ENCODE measurements at places on chromosomes 3 and 15. TPM values are rescaled to one million over a fixed set of nuclear protein-coding genes. Genes with fewer than 3 reads are reported as not detected.

GRCh38 chr15:38789566-38789965 lies 225.0 kb upstream of the RASGRP1 start:
- H3K36me3 ChIP-seq, result no peaks in the 10 kb centered on the region
- no peak for DNase-seq
- no peaks in the 10 kb centered on the region for H3K27me3 ChIP-seq

GRCh38 chr3:186152361-186152798 lies 43.5 kb upstream of the ETV5 start:
- no peak overlapping the region for H3K27ac ChIP-seq
- H3K27me3 ChIP-seq, result peaks cover 16% of the 10 kb centered on the region
- DNase-seq, result no peak
- no peak overlapping the region for H3K4me3 ChIP-seq

DNA sequence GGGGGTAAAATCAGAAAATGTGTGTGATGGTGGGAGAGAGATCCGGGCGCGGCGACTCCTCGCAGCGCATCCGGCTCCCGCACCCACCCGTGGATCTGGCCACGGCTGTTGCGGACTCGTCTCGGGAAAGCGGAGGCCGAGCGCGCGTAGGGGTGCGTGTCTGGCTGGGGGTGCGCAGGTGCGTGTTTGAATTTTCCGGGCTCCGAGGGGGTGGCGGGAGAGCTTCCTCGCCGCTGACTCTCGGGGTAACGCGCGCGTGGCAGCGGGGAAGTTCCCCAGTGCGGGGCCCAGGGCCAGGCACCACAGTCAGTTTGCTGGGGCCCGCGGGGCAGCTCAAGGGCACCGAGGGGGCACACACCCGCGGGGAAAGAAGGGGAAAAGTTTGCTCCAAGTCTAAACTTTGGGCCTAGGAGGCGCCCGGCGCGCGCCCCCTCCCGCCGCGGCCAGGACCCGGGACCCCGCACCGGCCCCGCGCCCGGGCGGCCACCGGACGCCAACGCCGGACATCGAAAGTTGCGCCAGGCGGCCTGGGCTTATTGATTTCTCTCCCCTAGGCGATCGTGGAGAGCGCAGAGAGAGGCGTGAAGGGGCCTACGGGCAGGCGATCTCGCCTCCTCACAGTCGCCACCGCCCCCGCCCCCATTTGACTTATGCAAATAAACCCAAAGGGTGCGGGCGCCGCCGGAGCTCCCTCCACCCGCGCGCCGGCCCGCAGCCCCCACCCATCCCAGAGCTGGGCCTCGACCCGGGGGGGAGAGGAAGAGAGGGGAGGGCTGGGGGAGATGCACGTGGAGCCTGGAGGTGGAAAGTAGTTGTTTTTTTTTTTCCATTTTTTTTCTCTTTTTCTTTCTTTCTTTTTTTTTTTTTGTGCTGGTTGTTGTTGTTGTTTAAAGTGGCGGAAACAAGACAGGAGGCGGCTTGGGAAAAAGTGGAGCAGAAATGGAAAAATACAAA lies 639 bp downstream of the FOXP1 start:
- H3K27ac ChIP-seq, result peak overlapping the region; percentile 16
- no peaks in the 10 kb centered on the region for H3K27me3 ChIP-seq
- DNase-seq, result peak; percentile 77
- no peaks in the 10 kb centered on the region for H3K36me3 ChIP-seq
- peaks cover 25% of the 10 kb centered on the region for H3K4me1 ChIP-seq
- H3K4me3 ChIP-seq, result peak overlapping the region; percentile 81

DNA sequence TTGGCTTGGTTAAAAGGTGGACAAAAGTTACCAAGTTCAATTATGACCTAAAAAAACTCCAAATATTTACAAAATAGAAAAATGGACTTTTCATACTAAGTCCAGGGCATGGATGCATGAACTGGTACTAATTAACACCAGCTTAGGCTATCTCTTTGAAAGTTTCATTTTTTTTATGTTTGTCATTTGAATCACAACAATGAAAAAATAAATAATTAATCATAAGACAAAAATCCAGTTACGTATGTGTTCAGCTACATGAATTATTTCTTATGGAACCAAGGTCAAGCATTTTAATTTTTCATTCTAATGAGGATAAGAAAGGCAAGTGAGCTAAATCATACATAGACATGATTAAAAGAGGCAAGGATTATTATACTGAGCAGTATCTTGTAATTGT lies 23.7 kb upstream of the STRIT1 start:
- H3K27ac ChIP-seq, result no peak overlapping the region
- no peak for DNase-seq
- H3K27me3 ChIP-seq, result no peaks in the 10 kb centered on the region
- no peaks in the 10 kb centered on the region for H3K36me3 ChIP-seq
- H3K4me1 ChIP-seq, result no peaks in the 10 kb centered on the region

DNA sequence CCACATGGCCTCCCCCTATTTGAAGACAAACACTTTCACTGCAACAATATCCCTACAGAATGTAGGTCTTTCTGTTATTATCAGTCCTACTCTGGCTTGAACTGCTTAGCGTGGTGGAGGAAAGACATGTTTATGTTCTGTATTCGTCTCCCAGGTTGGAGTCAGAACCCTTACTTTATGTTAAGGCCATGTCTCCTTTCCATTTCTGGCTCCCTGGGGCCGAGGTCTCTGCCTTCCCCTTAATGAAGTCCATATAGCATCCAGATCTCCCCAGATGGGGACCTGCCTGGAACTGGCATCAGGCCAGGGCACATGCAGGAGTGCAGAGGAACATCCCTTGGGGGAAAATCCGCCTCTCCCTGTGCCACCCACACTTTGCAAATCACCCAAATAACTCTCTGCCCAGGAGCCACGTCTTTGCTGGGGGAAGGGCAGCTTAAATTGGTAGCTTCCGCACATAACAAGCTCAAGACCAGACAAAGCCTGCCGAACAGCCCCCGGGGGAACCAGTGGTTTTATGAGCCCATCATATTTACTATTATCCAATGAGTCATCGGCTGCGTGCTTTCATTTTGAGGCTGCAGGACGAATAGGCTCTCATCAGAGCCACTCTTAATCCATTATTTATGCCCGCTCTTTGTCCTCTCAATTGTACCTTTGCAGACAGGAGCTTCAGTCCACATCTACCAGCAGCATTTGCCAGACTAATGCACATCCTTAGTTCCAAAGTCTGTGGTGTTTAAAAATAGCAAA lies 237.0 kb downstream of the UACA start:
- no peak for DNase-seq
- no peak overlapping the region for H3K4me3 ChIP-seq
- H3K36me3 ChIP-seq, result no peaks in the 10 kb centered on the region
- no peak overlapping the region for H3K27ac ChIP-seq
- no peaks in the 10 kb centered on the region for H3K27me3 ChIP-seq

Gene SLC24A5
- total RNA-seq, result not detected

DNA sequence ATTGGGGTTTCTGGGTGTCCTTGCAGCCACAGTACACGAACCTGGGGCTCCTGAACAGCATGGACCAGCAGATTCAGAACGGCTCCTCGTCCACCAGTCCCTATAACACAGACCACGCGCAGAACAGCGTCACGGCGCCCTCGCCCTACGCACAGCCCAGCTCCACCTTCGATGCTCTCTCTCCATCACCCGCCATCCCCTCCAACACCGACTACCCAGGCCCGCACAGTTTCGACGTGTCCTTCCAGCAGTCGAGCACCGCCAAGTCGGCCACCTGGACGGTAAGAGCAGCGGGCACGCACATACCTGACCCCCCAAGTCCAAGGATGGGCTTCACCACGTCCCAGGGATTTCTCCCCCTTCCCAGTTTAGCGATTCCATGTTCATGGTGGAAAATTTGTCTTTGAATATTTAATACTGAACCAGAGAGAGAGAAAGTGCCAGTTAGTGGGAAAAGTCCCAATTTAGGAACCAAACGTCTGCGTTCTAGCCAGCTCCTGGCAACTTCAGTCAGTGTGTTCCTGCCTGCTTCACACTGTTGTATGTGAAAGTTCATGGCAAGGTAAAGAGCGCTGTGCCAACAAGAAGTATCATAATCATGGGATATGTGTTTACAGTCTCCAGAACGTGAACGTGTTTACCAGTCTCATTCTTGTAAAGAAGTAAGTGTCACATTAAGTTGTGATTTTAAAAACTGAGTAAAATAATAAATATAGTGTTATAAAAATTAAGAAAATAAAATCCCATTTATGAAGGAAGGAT lies 177.2 kb downstream of the TP63 start:
- no peaks in the 10 kb centered on the region for H3K4me1 ChIP-seq
- H3K27me3 ChIP-seq, result no peaks in the 10 kb centered on the region
- no peak for DNase-seq

GRCh38 chr15:90701048-90701447 lies 16.1 kb upstream of the BLM start:
- H3K27ac ChIP-seq, result no peak overlapping the region
- no peaks in the 10 kb centered on the region for H3K36me3 ChIP-seq
- H3K4me1 ChIP-seq, result peaks cover 2% of the 10 kb centered on the region
- H3K27me3 ChIP-seq, result no peaks in the 10 kb centered on the region
- H3K4me3 ChIP-seq, result no peak overlapping the region
- DNase-seq, result no peak

GRCh38 chr3:194381460-194381875 lies 11.9 kb upstream of the LRRC15 start:
- no peak overlapping the region for H3K4me3 ChIP-seq
- H3K36me3 ChIP-seq, result no peaks in the 10 kb centered on the region
- H3K27me3 ChIP-seq, result peaks cover 2% of the 10 kb centered on the region
- DNase-seq, result no peak
- H3K27ac ChIP-seq, result no peak overlapping the region

DNA sequence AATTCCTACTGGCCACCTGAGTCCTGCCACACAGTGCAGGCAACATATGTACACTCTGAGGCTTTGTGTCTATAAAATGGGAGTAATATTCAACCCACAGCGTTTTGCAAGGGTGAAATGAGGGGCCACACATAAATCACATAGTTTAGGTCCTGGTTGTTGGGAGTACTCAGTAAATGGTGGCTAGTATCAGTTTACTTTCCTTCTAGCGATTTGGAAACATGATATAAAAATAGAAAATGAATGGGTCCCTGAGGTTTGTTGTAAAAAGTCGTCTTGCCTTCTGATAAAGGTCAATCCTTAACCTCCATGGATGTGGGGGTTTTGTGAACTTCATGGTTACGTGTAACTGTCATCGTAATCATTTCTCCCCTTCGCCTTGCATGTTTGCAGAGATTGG lies 472.4 kb downstream of the EPHB1 start:
- H3K4me1 ChIP-seq, result no peaks in the 10 kb centered on the region
- no peak for DNase-seq
- H3K4me3 ChIP-seq, result no peak overlapping the region
- no peaks in the 10 kb centered on the region for H3K27me3 ChIP-seq
- no peaks in the 10 kb centered on the region for H3K36me3 ChIP-seq

Gene VWA5B2
- total RNA-seq, result not detected

GRCh38 chr3:36540888-36541518 lies 160.7 kb downstream of the STAC start:
- H3K27ac ChIP-seq, result no peak overlapping the region
- H3K4me1 ChIP-seq, result no peaks in the 10 kb centered on the region
- DNase-seq, result no peak
- no peak overlapping the region for H3K4me3 ChIP-seq

Gene LYZL4
- total RNA-seq, result not detected

DNA sequence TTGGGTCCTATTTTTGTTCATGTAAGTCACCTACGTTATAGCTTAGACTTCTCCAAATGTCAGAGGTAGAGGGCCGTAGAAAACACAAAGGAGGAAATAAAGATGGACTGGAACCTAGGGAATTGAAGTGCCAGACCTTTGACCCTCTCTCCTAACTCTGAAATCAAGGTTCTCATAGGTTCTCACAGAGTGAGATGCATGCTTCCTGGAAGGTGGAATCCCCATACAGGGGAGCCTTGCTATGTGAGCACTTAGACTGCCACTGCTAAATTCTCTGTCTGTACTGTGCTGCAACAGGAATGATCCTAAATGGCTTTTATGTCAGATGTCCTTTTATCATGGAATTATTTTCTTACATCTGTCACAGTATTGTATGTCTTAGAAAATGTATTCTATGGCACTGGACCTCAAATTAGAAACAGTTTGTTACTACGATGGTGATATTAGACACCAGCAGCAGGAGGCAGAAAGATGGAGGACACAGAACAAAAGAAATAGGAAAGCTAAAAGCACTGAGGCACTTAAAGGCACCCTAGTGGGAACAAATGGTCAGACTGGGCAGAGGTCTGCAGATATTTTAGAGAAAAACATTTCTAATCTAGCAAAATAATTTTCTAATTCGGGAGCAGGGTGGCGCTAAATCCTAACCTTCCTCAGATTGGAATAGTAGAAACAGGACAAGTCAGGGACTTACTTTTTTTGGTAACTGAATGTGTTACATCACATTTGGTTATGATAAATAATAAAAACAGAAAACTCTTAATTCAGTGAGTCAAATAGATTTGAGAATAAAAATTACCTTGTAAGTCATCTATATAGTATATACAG lies 60.2 kb upstream of the CDAN1 start:
- no peak for DNase-seq
- H3K4me1 ChIP-seq, result no peaks in the 10 kb centered on the region
- peaks cover 18% of the 10 kb centered on the region for H3K36me3 ChIP-seq
- H3K27ac ChIP-seq, result no peak overlapping the region
- H3K4me3 ChIP-seq, result no peak overlapping the region

Gene TMCO5A
- not detected for total RNA-seq

Gene CXCR6
- 2.0 TPM for total RNA-seq

GRCh38 chr3:112460519-112461195 lies 38.6 kb downstream of the BTLA start:
- H3K27me3 ChIP-seq, result no peaks in the 10 kb centered on the region
- no peak overlapping the region for H3K4me3 ChIP-seq
- peaks cover 2% of the 10 kb centered on the region for H3K36me3 ChIP-seq

GRCh38 chr3:156181509-156181908 lies 61.1 kb downstream of the KCNAB1 start:
- no peak overlapping the region for H3K4me3 ChIP-seq
- H3K4me1 ChIP-seq, result no peaks in the 10 kb centered on the region
- H3K36me3 ChIP-seq, result no peaks in the 10 kb centered on the region
- H3K27me3 ChIP-seq, result no peaks in the 10 kb centered on the region
- DNase-seq, result no peak
- H3K27ac ChIP-seq, result no peak overlapping the region

DNA sequence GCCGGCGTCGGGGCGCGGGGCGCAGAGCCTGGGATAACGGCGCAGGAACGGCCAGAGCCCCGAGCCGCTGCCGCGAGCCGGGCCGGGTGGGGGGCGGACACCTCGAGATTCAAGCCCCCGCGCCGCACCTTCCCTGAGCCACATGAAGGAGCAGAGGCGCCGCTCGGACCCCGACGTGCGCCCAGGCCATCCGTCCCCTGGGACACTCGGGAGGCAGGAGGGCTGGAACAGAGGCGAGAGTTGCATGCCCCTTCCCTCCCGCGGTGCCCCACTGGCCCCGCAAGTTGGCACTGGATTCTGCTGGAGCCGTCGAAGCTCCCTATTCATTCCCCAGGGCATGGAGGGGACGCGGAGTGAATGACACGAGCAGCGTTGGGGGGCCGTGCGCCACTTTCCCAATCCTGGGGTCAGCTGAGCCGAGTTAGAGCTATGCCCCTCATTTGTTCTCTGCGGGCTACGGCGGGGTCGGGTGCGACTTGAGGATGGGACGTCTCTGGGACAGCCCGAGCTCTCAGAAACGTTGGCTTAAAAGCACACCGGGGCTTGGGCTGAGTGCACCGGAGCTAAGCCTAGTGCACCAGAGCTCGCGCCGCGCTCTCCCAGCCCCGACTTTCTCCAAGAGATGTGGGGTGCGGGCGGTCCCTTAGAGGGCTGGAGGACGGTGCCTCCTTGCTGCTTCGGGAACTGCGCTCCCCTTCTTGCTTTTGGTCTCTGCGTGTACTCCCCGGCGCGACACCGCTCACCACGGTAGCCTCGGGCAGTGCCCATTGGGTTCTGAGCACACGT lies 588 bp downstream of the SLC6A1 start:
- no peaks in the 10 kb centered on the region for H3K36me3 ChIP-seq
- H3K27me3 ChIP-seq, result peaks cover 53% of the 10 kb centered on the region
- no peak for DNase-seq
- no peak overlapping the region for H3K27ac ChIP-seq

Data from CD4-positive, alpha-beta T cell (primary cell).